Mesenchymal stem cell (in vitro differentiated cells and primary cell): ENCODE measurements at places on chromosomes 16 and 17.

DNA sequence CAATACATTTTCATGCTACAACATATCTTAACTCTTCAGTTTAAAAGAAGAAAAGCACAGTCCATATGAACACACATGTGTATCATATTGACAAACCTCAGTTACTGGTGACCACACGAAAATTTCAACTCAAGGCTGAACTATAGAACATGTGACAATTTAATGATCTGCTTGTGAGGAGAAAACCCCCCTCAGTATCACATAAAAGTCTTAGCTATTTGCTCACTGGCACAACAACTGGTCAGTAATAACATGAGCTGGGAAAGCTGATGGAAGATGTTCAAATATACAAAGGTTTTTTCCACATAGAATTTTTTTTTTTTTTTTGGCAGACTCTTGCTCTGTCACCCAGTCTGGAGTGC, 19.5 kb downstream of the ZNF652 start:
- DNase-seq = peak; percentile 45

GRCh38 chr17:38317081-38317480, 20.1 kb downstream of the MRPL45 start:
- DNase-seq = peak; percentile 13

- DNase-seq = no peak
Observed at GRCh38 chr17:42985225-42985624, 4.9 kb downstream of the RUNDC1 start.

DNA sequence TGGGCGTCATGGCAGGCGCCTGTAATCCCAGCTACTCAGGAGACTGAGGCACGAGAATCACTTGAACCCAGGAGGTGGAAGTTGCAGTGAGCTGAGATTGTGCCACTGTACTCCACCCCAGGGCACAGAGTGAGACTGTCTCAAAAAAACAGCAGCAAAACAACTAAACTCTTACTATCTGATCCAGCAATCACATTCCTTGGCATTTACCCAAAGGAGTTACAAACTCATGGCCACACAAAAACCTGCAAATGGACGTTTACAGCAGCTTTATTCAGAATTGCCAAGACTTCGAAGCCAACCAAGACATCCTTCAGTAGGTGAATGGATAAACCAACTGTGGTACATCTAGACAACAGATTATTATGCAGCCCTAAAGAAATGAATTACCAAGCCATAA, 4.0 kb downstream of the SIAH1 start:
- DNase-seq = peak; percentile 27

- DNase-seq = no peak
Observed at GRCh38 chr16:46808997-46809396, 22.0 kb downstream of the C16orf87 start.

DNA sequence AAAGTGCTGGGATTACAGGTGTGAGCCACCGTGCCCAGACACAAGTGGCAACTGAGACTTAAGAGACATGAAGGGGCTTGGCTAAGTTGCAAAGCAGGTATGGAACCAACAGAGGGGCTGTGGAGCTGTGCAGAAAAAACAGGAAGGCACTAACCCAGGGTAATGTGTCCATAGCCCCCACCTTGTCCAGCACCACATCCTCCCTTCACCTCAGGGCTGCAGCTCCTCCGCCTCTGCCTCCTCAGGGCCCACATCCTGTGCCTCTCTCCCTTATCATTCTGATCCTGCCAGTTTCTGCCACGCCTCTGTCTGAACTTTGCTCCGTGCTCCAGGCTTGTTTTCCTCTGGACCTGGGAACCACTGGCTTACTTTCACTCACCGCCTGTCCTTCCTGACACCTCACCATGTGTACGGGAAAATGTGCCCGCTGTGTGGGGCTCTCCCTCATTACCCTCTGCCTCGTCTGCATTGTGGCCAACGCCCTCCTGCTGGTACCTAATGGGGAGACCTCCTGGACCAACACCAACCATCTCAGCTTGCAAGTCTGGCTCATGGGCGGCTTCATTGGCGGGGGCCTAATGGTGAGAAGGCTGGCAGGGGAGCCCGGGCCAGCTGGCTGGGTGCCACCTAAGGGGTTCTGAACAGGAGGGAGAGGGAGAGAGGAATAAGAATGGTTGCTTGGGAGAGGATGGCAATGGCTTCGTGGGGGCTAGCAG, at the start of gene TM4SF5:
Gene TM4SF5 (plus strand): TSS at position 368 of the 716 bp plus-strand sequence. CDS start 37 bp downstream, at position 405.
- no peak for DNase-seq
